ENCODE measurements at places on chromosomes 3 and 15. TPM values are rescaled to one million over a fixed set of nuclear protein-coding genes. Genes with fewer than 3 reads are reported as not detected.

RPL29 gene
- total RNA-seq, result 957 TPM

HPS3 gene
- total RNA-seq, result 22.4 TPM

AQP9 gene
- not detected for total RNA-seq

CSTA gene
- not detected for total RNA-seq

HCLS1 gene
- not detected for total RNA-seq

CCPG1 gene
- 174 TPM for total RNA-seq

ISLR2 gene
- 6.1 TPM for total RNA-seq

ANAPC13 gene
- 83.8 TPM for total RNA-seq

CTXND1 gene
- total RNA-seq, result 0.24 TPM

CAMK2N2 gene
- total RNA-seq, result 1.8 TPM

KNL1 gene
- total RNA-seq, result 5.6 TPM

CNTN4 gene
- total RNA-seq, result 51.4 TPM

DUOXA2 gene
- total RNA-seq, result not detected

ACTRT3 gene
- total RNA-seq, result 2.5 TPM

CHRD gene
- total RNA-seq, result 2.7 TPM

ASTE1 gene
- 6.2 TPM for total RNA-seq

GNAT1 gene
- not detected for total RNA-seq

ATP13A3 gene
- total RNA-seq, result 63.1 TPM

P2RY12 gene
- not detected for total RNA-seq

EXD1 gene
- not detected for total RNA-seq

CPNE4 gene
- not detected for total RNA-seq

SLC28A1 gene
- total RNA-seq, result not detected

SLC15A2 gene
- total RNA-seq, result 0.40 TPM

KIF7 gene
- 18.2 TPM for total RNA-seq

MUC13 gene
- not detected for total RNA-seq

FGF7 gene
- total RNA-seq, result 0.32 TPM

PLSCR2 gene
- total RNA-seq, result not detected

NOX5 gene
- not detected for total RNA-seq

IL5RA gene
- total RNA-seq, result not detected

MEIS2 gene
- 79.9 TPM for total RNA-seq

EDC3 gene
- 54.2 TPM for total RNA-seq

TMEM43 gene
- total RNA-seq, result 76.5 TPM

NDN gene
- 27.8 TPM for total RNA-seq

BSN gene
- 0.64 TPM for total RNA-seq

CAMK1 gene
- 10.7 TPM for total RNA-seq

All from osteocyte (in vitro differentiated cells).